ENCODE measurements at places on chromosomes 6 and 20. TPM values are rescaled to one million over a fixed set of nuclear protein-coding genes. Genes with fewer than 3 reads are reported as not detected.

DNA sequence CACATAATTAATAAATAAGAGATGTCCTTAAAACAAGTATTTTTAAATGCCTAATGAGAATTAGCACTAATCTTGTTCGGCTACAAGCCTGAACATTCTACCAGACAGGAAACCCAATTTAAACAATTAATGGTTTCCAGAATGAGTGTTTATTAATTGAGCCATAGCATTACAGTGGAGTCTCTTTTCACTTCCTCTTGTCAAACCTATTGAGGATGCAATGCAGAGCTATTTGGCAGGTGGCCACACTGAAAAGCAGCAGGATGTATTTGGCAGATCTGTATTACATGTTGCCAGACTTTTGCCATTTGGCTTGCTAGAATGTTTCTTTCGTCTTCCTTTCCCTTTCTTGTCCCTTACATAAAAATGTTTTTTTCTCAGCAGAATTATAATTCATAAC, 475.2 kb upstream of the MARCKS start:
- no peak for DNase-seq

DNA sequence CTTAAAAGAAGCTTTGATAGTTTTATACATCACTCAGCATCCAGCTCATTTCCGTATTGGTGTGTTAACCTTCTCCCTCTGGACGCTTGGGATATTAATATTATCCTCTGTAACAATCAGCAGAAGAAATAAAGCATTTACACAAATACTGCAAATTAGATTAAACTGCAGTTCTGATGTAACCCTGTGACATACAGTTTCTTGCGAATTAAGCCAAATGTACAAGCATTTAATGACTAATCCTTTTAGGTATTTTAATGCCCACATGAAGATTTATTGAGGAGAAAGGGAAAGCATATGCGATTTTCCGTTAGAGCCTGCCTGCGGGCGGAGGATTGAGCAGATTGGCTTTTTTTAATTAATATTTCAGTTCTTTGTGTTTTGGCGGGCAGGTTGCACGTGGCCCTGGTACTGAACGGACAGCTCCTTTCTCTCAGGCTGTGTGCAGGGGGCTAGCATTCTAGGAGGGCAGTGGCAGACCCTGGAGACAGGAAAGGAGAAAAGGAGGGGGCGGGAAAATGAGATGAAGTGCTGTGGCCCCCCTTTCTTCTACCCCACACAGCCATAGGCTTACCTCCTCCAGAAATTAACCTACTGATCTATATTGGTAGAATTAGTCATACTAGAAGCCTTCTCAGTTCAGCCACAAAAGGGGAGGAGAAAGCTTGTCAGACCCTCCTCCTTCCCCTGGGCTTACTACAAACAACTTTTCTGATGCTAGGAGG, 14.1 kb upstream of the TFAP2D start:
- no peak for DNase-seq

GRCh38 chr6:90428514-90428913, 131.9 kb upstream of the BACH2 start:
- no peak for DNase-seq

GRCh38 chr6:21395121-21395520, 198.4 kb upstream of the SOX4 start:
- DNase-seq = no peak

DNA sequence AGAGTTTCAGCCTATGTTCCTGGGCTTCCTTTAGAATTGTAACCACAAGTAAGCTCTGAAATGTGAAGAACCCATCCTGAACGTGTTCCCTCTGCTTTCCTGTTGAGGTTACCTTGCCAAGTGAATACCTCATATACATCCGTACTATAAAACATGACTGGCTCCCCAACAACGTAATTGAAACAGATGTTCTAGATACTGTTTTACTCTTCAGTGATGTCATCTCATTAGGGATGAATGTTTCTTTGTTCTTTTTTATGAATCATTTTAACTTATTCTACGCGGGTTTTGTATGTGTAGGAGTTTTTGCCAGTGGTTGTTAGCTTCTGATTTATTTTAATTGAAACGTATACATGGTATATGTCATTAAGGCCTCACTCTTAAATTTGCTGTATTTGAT, 166.8 kb downstream of the SAMD5 start:
- DNase-seq = no peak

DNA sequence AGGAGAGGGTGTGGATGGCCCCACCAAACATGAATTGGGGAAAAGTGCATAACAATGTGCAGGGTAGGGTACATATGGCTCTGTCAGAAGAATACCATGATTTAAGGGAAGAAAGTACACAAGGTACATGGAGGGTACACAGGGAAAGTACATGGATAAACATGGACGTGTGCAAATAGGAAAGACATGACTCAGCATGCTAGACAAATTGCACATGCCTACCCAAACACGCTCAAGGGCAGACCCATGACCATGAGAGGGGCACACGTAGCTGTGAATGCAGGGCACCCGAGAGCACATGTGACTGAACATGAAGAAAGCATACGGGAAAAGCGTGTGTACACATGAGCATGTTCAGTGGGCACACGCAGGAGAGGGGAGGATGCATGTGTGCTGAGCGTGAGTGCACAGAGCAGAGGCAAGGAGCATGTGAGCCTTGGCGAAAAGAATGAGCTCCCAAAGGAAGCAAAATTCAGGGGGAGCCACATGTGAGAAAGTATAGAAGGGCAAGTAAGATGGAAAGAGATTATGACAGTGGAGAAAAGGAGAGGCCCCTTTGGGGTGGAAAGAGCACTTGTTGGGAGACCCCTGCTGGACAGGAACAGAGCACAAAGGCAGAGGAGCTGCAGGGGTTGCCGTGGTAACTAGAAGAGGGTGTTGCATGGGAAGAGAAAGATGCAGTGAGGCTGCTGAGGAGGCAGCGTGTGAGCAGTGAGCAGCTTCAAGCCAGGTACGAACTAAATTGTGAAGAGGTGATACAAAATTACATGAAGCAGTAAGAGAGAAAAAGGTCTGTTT, 17.8 kb downstream of the OR2H2 start:
- DNase-seq = no peak

GRCh38 chr20:4563534-4563933, 158.2 kb upstream of the PRND start:
- no peak for DNase-seq

- DNase-seq = no peak
These were observed at the start of gene KCNB1 for GRCh38 chr20:49482621-49483017. Gene KCNB1 (minus strand): TSS chr20:49482668. CDS start chr20:49482480, 188 bp downstream.

DNA sequence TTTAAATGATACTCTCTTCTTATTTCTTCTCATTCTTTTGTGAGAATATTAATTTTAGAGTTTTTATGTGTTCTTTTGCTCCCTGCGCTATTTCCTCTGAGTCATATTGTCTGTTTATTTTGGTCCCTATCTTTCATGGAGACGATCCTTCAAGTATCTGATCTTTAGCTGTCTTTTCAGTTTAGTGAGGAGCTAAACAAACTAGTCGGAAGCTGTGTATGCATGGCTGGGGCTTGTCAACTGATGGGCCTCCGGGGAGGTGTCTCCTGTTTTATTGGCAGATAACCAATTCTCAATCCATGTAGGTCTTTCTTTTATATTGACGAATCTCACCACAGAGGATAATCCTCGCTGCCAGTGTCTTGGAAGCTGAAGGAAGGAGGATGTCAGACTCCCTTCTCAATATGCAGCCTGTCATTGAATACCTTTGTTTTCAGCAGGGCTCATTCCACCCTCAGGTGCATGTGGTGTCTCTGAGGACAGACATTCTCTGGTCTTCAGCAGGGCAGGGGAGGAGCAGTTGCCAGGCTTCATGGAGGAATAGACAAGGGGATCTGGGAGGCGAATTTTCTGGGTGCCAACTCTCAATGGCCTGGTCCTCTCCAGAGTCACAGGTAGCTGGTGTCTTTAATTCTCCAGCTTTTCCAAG, 64.9 kb downstream of the RNF182 start:
- DNase-seq = no peak

The PEDS1 gene
- 32.8 TPM for total RNA-seq

The RAET1E gene
- total RNA-seq = 72.2 TPM

All from esophagus squamous epithelium (tissue), 5 donors.